ENCODE measurements at places on chromosomes 2 and 18.

DNA sequence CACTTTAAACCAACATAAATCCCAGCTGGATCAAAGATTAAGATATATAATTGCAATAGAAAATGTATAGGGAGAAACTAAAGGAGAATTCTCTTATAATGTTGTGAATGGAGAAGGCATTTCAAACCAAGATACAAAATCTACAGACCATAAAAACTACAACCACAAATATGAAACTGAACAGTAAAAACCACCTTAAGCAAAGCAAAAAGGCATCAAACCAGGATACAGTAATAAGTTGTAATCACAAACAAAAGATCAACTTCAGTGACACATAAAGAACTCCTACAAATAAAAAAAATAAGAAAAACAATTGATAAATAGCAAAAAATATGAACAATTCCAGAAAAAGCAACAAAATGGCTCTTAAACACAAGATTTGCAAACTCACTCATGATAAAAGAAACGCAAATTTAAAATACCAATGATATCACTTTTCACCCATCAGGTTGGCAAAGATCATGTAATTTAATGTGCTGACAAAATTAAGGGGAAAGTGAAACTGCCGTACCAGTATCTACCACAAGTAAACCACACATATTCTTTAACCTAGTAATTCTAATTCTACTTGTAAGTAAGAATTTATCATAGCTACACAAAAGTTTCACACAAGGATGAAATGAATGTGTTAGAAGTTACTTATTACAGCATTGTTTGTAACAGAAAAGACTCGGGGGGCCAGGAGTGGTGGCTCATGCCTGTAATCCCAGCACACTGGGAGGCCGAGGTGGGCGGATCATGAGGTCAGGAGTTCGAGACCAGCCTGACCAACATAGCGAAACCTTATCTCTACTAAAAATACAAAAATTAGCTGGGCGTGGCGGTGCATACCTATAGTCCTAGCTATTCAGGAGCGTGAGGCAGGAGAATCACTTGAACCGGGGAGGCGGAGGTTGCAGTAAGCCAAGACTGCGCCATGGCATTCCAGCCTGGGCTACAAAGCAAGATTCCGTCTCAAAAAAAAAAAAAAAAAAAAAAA is 101.9 kb downstream of the USP34 start:
- no peak for DNase-seq

DNA sequence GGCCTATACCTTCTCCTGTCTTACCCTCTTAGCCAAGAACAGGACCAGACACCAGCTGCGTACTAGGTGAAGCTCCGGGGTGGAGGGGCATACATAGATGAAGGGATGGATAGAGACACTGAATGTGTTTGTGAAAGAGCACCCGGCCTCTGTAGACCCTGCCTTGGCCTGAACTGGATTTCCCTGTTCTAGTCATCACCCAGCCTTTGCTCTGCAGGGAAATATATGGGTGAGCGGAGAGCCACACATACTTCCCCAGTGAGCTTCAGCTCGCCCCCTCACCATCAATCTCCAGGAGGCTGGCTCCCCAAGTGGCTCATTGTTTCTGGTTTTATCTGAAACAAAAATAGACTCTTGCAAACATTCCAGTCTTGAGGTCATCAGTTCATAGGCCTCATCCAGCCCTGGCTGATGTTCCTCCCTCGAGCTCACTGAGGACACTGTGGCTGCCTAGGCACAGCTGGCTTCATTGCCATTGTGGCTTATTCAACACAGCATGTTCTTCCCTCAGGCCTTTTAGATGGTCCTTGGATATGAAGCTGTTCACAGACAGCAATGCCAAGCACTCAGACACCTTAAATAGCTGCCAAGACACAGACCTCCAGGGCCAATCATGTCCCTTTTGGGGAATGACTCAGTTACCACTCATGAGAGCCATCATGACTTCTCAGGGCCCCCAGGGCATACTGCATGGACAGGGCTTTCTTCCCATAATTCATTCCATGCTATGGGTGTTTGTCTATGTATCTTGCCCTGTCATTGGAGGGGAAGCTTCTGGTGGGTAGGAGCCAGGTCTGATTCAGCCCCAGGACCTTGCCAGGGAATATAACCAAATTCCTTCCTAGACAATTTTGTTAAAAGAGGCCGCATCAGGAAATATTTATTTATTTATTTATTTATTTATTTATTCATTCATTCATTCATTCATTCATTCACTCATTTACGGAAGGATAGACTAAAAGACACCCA is 82.4 kb downstream of the TTC32 start:
- no peak for DNase-seq

- DNase-seq: no peak
Observed at GRCh38 chr2:38165698-38166097, 89.7 kb upstream of the CYP1B1 start.

- peak; percentile 33 for DNase-seq
Observed at GRCh38 chr2:69175790-69176715, 163.1 kb downstream of the ANTXR1 start.

- DNase-seq: no peak
Observed at GRCh38 chr2:231321021-231321420, 74.5 kb upstream of the B3GNT7 start.

DNA sequence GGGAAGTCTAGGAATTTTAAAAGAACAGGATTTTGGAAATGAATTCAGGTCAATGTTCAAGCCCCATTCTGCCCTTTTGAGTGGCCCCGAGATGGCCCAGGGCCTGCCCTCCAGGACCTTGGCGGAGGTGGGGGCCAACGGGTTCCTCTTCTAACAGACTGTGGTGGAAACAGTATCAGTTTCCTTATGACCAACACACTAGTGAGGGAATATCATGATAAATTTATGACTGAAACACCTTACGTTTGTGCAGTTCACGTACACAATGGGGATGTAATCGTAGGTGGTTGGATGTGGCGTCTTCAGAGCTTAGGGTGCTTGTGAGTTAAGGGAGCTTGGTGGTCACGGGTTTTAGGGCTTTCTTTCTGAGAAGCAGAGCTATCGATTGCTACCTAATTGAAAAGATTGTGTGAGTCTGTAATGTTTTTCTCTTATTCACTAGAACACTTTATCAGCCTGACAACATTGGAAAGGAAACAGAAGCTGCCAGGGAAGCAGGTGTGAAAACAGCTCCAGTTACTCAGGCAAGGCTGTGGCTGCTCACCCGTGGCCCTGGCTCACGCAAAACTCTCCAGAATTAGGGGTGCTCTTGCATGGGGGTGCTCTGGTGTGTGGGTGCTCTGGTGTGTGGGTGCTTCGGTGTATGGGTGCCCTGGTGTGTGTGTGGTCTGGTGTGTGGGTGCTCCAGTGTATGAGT is 165.3 kb downstream of the SNTG2 start:
- no peak for DNase-seq

DNA sequence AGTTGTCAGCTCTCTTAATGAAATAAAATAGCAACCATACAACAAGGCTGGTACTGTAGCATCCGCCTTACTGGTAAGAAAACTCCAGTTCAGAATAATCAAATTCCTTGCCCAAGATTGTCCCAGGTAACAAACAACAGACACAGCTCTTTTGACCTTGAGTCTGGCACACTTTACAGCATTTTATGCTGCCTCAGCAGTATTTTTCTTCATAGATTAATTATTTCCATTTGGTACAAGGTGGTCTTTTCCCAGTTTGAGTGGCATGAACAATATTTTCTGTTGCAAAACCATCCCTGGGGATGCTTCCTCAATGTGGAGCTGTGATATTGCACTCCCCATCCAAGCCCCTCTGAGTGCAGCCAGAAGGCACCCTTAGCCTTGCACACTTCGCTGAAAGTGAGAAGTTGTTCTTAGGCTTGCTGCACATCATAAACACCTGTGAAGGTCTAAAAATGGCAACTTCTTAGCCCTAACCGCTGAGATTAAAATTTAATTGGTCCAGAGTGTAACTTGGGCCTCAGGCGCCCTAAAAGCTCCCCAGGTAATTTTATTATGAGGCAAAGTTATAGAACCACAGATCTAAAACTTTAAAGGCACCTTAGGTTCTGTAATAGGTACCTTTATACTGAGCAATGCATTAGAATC is 523.3 kb downstream of the CMPK2 start:
- no peak for DNase-seq

- no peak for DNase-seq
Observed at GRCh38 chr18:49655266-49656072, 93.6 kb downstream of the LIPG start.

- DNase-seq: peak; percentile 38
Observed at GRCh38 chr2:42754776-42755140, 9.2 kb downstream of the OXER1 start.

DNA sequence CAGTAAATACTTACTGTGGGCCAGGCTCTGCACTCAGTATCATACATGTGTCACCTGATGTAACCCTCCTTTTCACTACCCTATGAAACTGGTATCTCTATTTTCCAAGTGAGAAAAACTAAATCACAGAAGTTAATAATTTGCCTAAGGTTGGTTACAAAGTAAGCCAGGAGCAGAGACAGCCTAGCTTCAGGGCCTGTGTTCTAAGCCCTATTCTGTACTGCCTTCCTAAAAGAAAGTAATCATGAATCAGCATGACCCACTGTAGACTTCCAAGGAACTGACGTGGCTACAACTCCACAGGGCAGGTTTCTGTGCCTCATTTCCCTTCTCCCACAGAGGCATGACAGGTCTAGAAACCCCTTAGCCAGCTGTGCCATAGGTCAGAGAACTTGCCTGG is 14.3 kb downstream of the ZNF142 start:
- no peak for DNase-seq

DNA sequence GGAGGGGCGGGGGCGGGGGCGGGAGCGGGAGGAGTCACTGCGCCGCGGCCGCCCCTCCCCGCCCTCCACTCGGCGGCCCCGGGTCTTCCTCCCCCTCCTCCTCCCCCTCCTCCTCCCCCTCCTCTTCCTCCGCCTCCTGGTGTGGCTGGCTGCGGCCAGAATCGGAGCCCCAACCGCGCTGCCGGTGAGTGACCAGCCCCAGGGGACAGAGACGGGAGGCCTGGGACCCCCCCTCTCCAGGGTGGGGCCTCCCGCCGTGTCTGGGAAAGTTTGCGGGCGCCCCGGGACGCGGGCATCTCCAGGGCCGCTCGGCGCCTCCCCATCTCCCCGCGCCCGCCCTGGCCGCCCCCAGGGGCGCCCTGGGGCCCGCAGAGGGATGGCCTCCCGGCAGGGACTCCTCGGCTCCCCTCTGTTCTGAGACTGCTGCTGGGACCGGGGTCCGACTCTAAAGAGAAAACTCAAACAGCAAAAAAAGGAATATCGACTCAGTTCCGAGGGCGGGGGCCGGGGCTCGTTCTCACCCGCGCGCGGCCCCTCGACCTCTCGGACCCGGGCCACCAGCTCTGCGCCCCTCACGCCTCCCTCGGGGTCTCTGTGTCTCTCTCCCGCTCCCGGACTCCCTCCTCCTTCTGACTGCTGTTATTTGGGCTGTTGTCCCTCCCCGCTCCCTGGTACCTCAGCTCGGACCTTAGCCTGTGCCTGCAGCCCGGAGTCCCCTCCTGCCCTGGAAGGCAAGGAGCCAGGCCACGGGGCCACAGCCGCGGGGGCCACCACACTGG is at the start of gene STON1:
Gene STON1, plus strand, starts transcription at position 122 of the 779 bp plus-strand sequence. CDS start 50,480 bp downstream, outside the sequence.
- DNase-seq: peak; percentile 79

GRCh38 chr2:12560618-12561017 is 156.1 kb upstream of the TRIB2 start:
- no peak for DNase-seq

GRCh38 chr2:127891811-127892210 is 6.1 kb upstream of the AMMECR1L start:
- no peak for DNase-seq

All from SK-N-SH (cell line).